ENCODE measurements at places on chromosomes 6 and 20.

DNA sequence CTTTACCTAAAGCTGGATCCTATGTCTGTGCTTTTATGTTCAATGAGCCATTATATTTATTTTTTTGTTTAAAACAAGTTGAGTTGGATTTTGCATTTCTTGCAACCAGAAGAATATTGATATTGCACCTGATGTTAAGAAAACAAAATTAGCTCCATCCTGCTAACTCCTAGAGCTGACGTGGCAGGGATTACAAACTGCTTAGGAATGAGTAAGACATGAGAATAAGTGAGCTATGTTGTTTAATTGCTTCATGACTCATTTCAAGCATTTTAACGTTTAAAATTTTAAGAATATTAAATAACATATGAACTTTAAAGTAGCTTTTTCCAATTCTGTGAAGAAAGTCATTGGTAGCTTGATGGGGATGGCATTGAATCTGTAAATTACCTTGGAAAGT lies 663.5 kb downstream of the EPM2A start:
- no peak for DNase-seq

DNA sequence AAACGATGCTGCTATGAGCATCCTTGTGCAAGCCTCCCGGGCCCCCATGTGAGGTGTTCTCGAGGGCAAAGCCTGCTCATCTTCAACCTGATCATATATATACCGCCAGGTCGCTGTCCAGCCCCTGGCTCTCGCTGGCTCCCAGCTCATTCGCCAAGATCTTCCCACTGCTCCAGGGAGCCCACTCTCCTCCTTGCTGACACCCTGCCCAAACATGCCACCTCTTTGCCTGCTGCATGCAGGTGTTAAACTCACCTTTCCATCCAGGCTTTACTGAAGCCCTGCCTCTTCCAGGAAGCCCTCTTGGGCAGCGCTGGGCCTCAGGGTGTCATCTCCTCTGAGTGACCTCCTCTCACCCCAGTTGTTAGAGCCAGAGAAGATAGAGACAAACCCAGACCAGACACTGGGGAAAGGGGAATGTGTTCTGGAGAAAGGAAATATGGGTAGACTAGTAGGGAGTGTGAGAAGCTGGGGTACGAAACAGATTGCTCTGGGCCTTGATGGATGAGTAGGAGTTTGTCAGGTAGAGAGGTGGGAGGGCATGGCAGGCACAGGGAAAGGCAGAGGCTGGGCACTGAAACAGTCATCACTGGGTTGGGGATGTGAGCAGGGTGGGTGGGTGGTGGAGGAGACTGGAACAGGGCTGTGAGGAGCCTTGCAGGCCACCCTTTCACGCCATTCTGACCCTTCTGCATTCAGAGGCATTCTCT lies 1.2 kb upstream of the DLGAP4 start:
- no peak for DNase-seq

GRCh38 chr6:100892693-100893092 lies 11.6 kb upstream of the ASCC3 start:
- DNase-seq = no peak

DNA sequence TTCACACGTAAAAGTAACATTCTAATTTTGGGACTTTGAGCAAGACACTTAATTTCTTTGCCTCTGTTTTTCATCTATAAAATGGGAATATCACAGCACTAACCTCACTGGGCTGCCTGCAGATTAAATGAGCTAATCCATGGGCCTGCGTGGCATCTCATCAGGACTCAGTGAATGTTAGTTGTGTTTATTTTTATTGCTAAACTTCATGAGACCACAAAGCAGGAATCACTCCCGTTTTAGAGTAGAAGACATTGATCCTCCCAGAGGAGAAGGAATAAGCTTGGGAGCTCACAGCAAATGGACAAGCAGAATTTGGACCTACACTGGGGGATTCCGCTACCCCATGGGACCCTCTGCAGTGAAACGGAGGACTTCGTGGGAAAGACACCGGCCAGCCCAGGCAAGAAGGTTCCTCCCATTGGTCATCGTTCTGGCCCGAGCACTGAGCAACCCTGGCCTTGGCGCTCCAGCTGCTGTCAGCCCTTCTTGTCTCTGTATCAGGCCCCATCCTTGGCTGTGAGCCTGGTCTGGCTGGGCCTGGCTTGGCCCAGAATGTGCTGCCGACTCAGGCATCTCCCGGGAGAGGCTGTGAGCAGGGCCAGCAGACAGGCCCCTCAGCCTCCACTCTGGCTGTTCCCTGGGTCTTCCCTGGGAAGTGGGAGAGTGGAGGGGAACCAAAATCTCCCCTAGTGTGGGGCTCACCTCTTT lies 79.8 kb downstream of the NFATC2 start:
- no peak for DNase-seq

GRCh38 chr6:146814148-146814750 lies 215.5 kb downstream of the ADGB start:
- DNase-seq = no peak

DNA sequence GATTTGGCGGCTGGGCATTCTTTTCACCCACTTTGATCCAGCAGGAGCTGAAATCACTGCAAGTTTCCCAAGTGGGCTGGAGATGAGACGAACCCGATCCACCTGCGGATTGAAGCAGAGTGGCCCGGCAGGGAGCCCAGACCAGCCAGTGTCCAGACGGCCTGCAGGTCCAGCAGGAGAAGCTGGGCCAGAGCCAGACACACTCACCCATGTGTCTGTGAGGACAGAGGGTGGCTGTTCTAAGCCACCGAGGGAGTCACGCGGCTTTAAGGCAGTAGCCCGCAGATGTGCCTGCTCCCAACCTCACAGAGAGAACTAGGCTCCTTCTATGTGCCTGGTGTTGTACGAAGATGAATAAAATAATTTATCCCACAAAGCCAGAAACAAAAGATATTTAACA lies 200.7 kb downstream of the WDR27 start:
- no peak for DNase-seq

DNA sequence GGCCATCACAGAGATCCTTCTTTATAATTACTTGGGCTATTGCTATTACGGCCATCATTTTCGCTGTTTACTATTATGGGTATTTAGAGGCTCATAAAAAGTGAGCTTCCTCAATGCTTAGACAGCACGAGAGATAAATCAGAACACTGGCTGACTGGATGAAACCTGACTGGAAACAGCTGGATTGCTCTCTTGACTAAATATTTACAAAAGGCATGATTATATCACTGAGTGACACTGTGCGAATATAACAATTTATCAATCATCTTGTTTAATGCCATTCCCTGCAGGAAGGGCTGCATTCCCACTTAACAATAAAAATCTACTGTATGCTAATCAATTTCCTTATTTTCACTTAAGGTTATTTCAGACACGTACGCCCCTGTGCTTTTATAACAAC lies 260.1 kb upstream of the ARID1B start:
- no peak for DNase-seq

GRCh38 chr6:44012078-44012493 lies 115.2 kb downstream of the MRPL14 start:
- no peak for DNase-seq

GRCh38 chr6:3273707-3274521 lies 15.2 kb downstream of the PSMG4 start:
- no peak for DNase-seq

DNA sequence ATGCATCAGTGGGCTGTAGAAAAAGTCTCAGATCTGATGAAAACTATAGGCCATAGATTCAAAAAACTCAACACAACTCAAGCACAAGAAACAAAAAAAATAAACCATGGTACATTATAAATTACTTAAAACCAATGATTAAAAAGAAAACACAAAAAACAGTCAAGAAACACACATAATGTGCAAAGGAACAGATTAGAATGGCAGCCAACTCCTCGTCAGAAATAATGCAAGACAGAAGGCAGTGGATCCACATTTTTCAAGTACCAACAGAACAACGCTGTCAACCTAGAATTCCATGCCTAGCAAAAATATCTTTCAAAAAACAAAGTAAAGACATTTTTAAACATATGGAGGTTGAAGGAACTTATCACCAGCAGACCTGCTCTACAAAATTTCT lies 69.7 kb downstream of the PSMB1 start:
- DNase-seq = no peak
